ENCODE measurements at places on chromosomes 6 and 20.

DNA sequence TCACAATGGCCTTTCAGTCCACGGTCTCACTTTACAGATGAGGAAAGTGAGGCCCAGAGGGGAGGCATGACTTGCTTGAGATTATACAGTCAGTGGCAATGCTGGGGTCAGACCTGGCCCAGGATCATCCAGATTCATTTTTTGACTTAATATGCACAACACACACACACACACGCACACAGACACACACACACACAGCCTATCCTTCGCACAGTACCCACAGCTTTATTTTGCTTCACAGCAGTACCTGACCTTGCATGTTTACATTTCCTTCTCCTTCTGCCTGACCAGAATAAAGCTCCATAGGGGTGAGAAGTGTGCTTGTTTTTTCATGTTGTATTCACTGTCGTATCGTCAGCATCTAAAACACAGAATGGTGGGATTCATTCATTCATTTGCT lies 79.8 kb downstream of the VEGFA start:
- no peak for DNase-seq

DNA sequence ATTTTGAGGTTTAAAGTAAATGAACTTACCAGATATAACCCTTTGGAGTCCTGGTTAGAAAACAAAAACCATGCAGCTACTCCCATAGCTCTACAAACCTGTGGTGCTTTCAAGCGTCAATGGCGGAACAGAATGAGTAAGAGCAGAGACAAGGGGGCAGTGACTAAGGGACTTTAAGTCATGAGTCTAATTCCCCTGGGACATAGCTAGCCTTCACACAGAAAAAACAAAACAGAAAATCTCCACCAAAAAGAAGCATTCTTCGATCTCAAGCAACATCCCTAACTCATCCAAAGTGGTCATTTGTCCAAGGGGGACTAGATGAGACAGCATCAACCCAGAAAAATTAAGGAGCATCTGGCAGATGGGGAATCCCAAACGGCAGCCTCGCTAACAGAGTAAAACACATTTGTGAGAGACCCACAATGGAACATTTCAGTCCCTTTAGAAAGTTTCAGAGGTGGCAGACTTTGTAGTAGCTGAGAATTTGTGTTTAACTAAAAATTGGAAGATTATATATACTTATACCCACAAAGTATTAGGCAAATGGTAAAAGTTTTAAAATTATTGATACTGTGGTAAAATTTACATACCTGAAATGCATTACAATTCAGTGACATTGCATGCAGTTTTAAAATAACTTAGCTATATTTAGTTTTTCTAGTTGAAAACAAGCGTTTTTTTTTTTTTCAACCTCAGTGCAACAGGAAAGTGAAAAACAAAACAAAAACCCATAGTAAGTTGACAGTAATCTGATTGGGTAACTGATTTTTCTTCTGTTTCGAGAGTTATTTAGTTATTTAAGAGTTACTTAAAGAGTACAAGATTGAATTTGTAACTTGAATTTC lies 67.5 kb downstream of the KCNQ5 start:
- no peak for DNase-seq

GRCh38 chr20:9027626-9028025 lies 41.3 kb upstream of the PLCB4 start:
- no peak for DNase-seq

DNA sequence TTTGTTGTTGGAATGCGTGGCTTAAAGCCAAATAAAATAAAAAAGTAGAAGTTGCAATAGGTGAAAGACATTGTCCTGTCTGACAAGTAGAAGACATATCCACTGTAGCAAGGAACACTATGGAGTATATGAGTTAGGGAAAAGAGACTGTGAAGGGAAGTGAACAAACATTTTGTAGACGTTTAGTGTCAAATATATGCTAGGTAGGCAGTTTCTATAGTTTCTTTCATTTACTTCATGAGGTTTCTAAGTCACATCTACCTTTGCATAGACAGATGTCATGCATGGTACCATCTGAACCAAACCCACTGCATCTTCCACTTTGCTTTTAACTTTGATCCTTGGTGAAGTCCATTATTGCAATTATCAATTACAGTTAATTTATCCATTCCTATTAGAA lies 9.9 kb downstream of the PRIM2 start:
- no peak for DNase-seq

- DNase-seq: no peak
Observed at GRCh38 chr20:3739054-3739925, 6.8 kb downstream of the HSPA12B start.

DNA sequence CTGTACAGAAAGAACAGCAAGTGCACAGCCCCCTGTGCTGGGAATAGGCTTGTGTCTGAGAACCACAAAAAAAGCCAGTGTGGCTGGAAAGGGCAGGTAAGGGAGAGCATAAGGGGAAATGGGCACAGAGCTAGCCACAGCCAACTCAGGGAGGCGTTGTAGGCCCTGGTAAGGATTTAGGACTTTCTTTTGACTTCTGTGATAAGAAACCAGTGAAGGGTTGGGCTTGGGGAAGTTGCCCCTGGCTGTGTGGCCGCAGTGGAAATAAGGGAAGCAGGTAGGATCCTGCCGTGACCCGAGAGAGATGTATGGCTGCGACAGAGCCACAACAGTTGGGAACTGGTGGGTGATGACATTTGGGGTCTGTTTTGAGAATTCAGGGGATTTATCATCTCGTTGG lies 30.0 kb upstream of the PHACTR2 start:
- no peak for DNase-seq

DNA sequence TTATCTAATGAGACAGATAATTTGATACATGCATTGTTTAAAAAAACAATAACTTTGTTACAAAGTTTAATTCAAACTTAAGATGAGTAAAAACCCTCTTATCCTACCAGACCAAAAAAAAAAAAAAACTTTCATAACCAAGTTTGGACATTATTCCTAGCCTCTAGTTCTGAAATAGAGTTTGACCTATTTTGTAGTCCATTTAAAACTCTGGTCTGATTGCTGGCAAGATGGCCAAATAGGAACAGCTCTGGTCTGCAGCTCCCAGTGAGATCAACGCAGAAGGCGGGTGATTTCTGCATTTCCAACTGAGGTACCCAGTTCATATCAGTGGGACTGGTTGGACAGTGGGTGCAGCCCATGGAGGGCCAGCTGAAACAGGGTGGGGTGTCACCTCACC lies 125.9 kb downstream of the FRK start:
- DNase-seq: no peak
